CD8-positive, alpha-beta T cell (primary cell): ENCODE measurements at places on chromosomes 5 and 9. TPM values are rescaled to one million over a fixed set of nuclear protein-coding genes. Genes with fewer than 3 reads are reported as not detected.

DNA sequence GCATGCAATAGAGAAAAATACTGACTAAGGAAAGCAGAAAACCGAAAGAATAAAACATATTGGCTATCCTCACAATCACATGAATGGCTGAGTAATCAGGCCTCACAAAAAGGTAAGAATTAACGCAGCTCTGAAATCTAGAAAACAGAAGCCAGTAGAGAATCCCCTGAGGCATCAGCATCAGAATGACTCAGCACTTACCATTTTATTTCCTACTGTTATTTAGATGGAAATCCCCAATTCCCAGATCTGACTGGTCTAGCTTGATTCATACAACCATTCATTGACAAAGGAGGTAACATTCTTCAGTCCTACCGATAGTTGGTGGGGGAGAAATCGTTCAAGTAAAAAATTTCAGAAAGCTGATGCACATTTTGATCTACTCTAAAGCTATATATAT lies 1408.4 kb upstream of the WWC1 start:
- no peak for DNase-seq

- no peak for DNase-seq
Measured at GRCh38 chr9:136916330-136917184, 28.0 kb downstream of the FBXW5 start.

GRCh38 chr5:176995896-176996767 lies 10.4 kb downstream of the UIMC1 start:
- DNase-seq: no peak

DNA sequence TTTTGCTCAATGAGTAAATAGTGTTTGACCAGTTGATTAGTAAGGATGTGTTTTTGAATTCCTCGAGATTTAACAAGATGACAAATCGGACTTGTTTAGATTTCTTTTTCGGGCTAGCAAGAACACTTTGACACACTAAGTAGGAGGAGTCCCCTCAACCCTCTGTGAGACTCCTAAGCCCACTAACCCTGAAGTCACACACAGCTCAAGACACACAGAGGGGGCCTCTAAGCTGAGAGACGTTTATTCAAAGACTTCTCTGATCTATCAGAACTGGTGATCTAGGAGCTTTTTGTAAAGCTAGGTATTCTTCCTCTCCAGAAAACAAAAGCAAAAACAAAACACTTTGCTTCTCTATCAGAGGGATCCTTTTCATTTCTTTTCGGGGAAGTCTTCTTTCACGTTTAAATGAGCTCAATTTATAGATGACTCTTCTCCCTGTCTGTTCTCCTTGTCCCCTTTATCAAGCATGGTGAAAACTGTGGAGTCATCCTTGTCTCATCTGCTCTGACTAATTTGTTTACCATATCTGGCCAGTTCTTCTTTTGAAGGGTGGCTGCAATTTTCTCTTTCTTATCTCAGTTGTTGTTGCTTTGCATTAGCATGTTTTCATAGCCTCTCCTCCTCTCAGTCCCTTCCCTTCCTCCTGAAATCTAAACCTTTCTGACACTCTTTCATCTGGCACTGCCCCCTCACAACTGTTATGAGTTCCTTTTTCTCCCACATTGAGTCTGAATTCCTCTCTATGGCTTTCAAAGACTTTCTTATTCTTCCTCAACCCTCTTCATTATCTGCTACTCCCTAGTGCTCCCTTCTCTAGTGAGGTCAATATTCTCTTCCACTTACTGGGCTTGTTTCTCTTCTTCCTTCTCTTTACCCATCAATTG lies 68.5 kb upstream of the RAI14 start:
- DNase-seq: no peak

DNA sequence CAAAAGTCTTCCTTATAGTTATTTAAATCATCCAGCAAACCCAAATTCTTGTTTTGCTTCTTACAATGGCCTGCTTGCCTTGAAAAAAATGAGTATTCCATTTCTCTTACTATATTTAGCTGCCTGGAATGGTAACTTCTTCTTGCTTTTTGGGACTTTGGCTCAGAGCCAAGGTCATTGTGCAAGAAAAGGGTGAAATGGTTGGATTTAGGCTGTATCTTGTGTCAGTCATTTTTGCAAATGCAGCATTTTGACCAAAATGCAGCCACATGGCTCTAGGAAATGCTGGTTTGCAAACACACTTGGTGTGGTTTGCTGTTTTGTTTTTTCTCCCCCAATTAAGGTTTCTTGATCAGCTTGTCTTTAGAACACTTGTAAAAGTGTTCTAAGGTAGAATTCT lies 133.3 kb upstream of the ELL2 start:
- no peak for DNase-seq

GRCh38 chr9:71446106-71446472 lies 322.2 kb downstream of the CEMIP2 start:
- no peak for DNase-seq

DNA sequence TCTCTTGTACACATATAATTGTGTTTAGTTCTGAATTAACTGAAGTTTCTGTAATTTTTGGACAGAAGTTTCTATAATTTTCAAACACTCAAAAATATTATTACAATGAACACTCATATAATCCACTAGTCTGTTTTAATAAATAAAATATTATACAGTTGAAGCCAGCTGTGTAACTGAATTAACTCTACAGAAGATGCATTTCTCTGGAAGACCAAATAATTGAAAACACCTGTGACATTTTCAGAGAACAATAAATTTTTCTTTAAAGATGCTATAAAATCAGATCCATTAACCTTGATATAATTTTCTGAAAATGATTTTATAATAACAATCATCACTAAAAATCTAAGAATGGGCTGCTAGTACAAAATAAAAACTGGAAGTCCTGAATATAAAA lies 14.7 kb downstream of the NADK2 start:
- no peak for DNase-seq

- DNase-seq: no peak
Measured at GRCh38 chr5:178595150-178595549, 5.0 kb upstream of the COL23A1 start.

DNA sequence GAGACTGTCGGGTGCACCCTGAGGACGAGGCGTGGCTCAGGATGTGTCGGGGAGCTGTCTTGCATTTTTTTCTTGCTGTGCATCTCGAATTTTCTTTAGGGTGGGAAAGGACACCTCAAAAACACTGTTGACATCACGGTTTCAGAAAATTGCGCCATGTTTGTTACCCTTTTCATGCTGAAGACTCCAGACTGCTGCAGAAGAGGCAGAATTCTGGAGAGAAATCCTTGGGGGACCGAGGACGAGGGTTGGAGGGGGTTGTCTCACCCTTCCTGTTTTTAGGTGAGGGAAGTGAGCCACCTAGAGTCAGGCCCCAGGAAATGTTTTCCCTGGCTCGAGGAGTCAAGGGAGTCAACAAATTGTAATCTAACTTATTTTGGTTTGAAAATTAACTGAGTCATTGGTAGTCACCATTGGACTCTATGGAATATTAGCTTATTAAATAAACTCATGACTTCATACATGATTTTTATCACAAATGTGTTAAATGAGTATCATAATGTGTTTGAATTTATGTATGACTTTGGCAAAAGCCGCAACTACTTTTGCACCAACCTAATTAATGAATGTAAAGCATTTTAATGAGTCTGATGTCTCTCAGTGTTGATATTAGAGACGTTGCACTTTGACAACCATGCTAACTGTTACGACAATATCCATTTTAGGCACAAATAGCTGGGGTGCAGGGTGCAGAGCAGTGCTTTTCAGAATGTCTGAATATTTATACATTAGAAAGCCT lies 724 bp upstream of the LYSMD3 start:
- DNase-seq: no peak

- no peak for DNase-seq
Measured at GRCh38 chr5:32765266-32765665, 54.1 kb downstream of the NPR3 start.

PRUNE2 gene
- total RNA-seq: not detected

SPDL1 gene
- 5.2 TPM for total RNA-seq

TICAM2 gene
- total RNA-seq: 0.36 TPM

TRPM3 gene
- total RNA-seq: not detected

HRH2 gene
- 1.4 TPM for total RNA-seq

C9orf57 gene
- total RNA-seq: not detected

MEIKIN gene
- not detected for total RNA-seq

VCAN gene
- total RNA-seq: 0.46 TPM

PELO gene
- 13.4 TPM for total RNA-seq
